RPMI7951 (cell line): ENCODE measurements at places on chromosomes 2 and 18. TPM values are rescaled to one million over a fixed set of nuclear protein-coding genes. Genes with fewer than 3 reads are reported as not detected.

GPR17 gene
- 0.29 and 0.84 TPM in 2 replicates for total RNA-seq

COMMD1 gene
- total RNA-seq: 78.7 and 100 TPM in 2 replicates

ARHGAP15 gene
- total RNA-seq: 1.9 and 2.8 TPM in 2 replicates

- no peak for DNase-seq
Observed at GRCh38 chr2:152622219-152622618, 95.0 kb downstream of the PRPF40A start.

DNA sequence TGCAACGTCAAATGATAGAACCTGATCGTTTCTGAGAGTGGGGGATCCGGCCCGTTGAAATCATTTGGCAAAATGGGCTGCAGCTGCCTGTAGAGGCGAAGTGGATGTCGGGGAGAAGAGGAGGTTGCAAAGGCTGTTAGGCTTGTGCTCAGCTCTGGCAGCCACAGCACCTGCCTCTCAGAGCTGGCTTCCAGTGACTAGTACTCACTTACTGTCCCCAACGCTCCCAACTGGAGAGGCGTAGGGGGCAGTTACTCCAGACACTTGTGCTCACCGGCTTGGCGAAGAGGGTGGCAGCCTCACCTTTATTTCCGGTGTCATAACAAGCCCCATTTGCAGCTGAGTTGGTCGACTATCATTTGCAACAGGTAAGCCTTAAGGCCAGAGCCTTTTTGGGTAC, 37.9 kb downstream of the NCK2 start:
- no peak for DNase-seq

GRCh38 chr18:7750095-7750663, 183.1 kb downstream of the PTPRM start:
- DNase-seq: no peak

DNA sequence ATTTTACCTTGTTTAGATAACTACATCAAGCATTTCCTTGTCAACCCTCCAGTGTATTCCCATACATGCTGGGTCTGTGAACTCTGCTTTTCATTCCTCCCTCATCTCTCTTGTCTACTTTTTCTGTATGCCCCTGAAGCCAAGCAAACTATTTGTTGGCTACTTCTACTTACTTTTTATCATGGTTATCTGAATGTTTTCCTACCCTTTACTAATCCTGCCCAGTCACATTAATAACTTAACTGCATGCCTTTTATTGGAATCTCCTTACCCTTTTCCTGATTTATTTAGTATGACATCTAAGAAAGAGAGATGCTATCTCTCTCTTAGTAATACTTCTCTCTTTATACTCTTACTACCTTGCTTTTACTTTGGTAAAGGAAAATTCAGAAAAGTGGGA, 17.0 kb downstream of the DCAF17 start:
- DNase-seq: no peak

- no peak for DNase-seq
Observed at GRCh38 chr18:40048253-40048652, 1906.8 kb upstream of the PIK3C3 start.

DNA sequence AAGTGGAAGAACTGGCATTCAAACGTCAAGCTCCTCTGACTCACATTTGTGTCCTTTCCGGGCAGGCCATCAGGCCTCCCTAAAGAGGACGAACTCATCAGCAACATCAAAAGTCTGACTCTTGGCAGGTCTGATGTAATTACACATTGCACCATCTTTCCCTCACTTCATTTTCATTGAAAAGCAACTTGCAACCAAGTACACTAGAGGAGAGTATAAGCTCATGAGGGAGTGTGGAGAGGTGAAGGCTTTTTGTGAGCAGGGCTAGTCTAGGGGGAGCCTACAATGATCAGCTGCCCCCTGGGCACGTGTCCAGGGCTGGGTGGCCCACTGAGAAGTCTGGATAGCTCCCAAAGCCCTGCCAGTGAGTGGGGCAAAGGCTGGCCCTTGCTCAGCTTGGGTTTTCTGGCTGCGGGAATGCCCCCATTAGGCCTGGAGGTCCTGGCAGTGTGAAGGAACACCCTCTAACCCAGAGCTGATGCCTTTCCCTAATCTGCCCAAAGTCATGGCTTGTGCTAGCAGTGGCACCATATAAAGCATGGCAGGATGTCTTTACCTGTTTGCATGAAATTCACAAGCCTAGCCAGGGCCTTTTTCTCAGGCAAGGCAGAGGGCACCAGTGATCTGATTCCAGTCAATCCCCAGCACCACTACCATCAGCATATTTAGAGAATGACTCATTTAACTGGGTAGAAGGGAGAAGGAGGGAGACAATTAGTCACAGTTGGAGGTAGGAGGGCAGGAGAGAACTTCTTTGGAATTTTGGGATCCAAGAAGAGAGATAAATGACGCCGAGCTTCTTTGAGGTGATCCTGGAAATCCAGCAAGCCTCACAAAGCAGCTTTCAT, 8.5 kb upstream of the DAW1 start:
- peak; percentile 89 for DNase-seq

- no peak for DNase-seq
Observed at GRCh38 chr2:71850306-71850801, 297.3 kb downstream of the CYP26B1 start.

GRCh38 chr18:62384068-62384467, 59.0 kb downstream of the TNFRSF11A start:
- no peak for DNase-seq

DNA sequence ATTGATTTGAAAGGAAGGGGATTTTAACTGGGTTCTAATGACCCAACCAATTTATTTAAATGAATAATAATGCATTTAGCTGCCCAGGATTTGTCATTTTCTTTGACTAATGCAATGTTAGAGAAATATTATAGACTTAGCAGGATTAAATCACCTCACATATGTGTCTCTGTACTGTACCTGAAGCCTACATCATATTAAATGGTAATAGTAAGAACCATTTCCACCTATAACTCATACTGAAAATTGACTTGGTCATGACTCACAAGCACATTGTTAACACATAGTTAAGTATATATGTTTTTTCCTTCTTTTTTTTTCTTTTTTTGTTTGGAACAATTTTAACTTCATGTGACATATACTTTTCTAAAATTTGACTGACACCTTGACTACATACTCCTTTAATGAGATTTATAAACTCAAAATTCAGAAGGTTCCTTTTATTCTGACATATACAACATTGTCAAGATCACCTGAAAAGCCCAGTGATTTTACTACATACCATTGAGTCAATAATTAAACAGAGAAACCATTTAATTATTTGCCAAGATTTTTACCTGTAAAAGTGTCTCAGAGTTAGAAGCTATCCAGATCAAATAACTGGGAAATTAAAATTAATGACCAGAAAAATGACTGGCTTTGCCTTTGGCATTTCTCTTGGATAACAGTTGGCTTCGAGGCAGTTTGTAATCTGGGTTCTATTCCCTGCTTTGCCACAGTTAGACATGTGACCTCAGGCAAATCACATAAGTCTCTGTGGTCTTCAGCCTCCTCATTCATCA, 58.8 kb upstream of the CDC42EP3 start:
- DNase-seq: no peak

- DNase-seq: no peak
Observed at GRCh38 chr2:29528371-29528770, 393.0 kb downstream of the ALK start.

GRCh38 chr2:152646775-152647174, 70.5 kb downstream of the PRPF40A start:
- peak; percentile 67 for DNase-seq
